Activated CD4-positive, alpha-beta memory T cell treated with anti-CD3 and anti-CD28 coated beads, Interleukin-2, amount 10 ng/mL, durations not matched to agents 7 days and 5 days (primary cell): ENCODE measurements at places on chromosomes 2 and 18. TPM values are rescaled to one million over a fixed set of nuclear protein-coding genes. Genes with fewer than 3 reads are reported as not detected.

DNA sequence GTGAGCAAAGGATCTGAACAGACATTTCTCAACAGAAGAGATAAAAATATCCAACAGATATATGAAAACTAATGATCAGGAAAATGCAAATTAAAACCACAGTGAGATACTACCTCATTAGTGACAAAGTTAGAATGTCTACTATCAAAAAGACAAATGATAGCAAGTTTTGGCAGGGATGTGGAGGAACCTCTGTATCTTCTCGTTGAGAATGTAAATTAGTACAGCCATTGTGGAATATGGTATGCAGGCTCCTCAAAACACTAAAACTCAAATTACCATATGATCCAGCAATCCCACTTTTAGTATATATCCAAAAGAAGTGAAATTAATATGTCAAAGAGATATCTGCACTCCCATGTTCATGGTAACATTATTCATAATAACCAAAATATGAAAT, 427.1 kb downstream of the LRRTM4 start:
- no peak for DNase-seq

DNA sequence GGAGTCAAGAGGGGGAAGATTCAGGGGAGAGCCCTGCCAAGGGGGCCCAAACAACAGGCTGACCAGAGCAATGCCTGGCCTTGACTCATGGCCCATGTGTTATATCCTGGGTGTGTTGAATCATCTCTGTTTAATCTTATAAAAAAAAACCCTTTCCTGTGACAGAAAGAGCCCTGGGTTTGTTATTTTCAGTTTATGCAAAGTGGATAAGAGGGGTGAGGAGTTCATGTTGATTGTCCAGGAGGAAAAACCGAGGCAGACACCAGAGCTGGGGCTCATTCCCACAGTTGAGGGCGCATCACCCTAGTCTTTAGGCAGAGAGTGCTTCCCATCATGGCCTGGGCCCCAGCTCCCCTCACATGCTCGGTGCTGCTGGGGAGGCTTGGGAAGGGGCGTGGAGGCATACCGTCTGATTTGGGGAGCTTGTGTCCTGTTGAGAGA, 30.9 kb upstream of the IL37 start:
- no peak for DNase-seq

Gene IL1RL2
- total RNA-seq: not detected

Gene ALPP
- total RNA-seq: not detected

DNA sequence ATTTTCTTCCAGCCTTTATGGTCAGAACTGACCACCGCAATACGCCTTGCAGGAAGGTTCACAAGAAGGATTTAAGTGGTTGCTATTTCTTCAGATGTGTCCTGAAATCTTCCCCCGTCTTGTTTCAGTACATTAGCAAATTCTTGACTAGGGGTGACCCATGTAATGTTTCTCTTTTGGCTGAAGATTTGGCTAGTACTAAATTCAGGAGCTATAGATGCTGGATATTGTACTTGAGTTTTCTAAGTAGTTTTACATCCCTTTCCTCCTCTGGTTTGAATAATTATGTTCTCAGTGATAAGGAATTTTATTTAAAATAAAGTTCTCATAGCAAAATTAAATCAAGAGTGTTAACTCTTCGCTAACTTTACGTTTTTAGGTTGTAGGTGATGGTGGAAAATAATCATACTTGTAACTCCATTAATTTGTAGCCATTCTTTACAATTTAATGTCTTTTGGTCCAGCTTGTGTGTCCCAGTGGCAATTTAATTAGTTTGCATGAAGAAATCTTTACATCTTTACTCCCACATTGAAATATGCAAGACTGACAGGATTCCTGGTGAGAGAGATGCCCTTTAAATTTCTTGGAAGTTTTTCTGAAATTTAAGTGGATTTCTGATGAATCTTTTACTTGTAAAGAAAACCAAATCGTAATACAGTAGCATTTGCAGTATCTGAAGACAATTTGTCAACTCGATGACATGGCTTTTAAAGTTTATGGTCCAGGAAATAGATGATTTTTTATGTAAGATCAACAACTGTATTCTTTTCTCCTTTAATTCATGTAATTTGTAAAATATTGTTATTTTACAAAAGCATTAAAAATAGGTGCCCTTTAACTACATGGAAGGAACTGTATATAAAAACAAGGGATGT, 2.8 kb downstream of the PHLPP1 start:
- DNase-seq: no peak

Gene LHCGR
- total RNA-seq: not detected

Gene ATL2
- 51.9 TPM for total RNA-seq

Gene IL1B
- not detected for total RNA-seq

- peak; percentile 51 for DNase-seq
Observed at GRCh38 chr2:118003396-118003824, 10.5 kb downstream of the CCDC93 start.

Gene PDE1A
- total RNA-seq: not detected

Gene SKOR2
- not detected for total RNA-seq

- no peak for DNase-seq
Observed at GRCh38 chr2:143548032-143548431, 418.8 kb downstream of the ARHGAP15 start.
